RKO (cell line): ENCODE measurements at places on chromosomes 5 and 9.

DNA sequence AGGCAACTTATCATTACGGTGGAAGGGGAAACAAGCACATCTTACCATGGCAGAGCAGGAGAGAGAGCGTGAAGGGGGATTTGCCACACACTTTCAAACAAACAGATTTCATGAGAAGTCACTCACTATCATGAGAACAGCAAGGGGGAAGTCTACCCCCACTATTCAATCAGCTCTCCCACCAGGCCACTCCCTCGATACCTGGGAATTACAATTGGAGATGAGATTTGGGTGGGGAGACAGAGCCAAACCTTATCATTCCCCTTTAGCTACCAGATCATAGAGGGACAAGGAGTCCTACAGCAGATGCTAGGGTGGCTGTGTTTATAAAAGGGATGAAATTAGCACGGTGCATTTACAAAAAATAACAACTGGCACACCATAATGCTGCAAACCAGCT is 2149.4 kb upstream of the ACO1 start:
- no peak for DNase-seq

DNA sequence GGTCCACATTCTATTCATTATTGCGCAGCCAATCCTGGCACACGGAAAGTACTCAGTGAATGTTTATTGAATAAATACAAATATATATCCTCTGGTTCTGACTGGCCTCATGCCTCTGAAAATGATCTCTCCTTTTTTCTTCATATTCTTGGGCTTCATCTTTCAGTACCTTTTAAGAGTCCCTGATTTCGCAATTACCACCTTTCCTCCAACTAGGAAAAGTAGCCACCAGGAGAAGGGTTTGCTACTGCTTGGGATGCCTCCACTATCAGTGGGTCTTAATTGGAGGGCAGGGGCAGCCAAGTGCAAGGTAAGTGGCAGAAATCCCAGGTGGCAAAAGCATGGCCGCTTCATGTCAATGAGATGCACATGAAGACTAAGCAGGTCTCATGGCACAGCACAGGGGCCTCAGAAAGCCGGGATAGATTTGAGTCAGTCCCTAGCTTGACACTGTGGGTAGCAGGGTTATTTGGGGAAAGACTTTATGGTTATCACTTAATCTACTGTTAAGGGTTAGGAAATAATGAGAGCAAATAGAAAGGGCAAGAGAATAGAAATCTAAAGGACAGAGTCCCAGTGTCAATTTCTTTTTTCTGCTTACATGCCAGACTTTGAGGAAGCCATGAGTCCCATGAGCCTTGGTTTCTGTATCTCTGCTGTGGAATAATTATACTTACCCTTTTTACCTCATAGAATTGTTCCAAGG is 361.1 kb downstream of the MAN2A1 start:
- DNase-seq, result no peak

DNA sequence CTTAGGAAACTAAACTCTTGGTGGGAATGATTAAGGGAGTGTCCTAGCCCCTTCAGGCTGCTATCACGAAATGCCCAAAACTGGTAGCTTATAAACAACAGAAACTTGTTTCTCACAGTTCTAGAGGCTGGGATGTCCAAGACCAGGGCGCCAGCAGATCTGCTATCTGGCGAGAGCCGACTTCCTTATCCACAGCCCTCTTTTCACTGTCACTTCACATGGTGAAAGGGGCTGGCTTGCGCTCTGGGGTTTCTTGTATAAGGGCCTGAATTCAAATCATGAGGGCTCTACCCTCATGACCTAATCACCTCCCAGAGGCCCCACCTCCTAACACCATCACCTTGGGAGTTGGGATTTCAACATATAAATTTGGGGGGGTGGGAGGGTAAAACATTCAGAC is 49.1 kb downstream of the IPPK start:
- no peak for DNase-seq

DNA sequence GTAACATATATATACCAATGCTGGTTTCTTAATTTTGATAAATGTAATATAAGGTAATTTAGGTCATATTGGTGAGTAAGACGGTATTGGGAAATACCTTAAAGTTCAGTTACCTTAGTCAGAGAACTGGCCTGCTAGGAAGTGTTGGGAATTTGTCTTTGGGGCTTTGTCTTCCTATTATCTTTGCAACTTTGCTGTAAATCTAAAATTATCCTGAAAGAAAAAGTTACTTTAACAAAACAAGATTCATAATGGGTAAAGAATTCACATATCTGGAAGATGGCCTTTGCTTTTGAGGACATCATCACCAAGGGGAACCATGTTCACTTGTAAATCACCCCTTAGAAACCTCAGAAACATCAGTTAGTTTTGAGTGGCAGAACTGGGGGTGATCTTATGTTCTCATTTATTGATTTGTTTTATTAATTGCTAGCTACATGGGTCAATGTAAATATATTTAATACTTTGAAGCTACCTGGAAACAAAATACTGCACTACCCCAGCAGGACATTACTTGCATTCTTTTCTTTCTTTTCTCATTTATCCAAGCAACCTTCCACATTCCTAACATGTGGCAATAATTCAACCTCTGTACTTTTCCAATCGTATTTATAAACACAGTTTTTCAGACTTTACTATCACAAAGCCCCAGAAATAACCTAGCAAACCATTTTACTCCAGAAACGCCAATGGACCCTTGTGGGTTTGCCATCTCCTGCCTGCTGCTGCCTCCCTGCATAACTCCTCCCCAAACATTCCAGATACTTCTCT is 41.4 kb downstream of the GLIS3 start:
- no peak for DNase-seq

GRCh38 chr9:88979021-88979420 is 12.2 kb upstream of the S1PR3 start:
- no peak for DNase-seq

- no peak for DNase-seq
These were observed 12.5 kb upstream of the C5orf63 start for GRCh38 chr5:127085796-127086195.

DNA sequence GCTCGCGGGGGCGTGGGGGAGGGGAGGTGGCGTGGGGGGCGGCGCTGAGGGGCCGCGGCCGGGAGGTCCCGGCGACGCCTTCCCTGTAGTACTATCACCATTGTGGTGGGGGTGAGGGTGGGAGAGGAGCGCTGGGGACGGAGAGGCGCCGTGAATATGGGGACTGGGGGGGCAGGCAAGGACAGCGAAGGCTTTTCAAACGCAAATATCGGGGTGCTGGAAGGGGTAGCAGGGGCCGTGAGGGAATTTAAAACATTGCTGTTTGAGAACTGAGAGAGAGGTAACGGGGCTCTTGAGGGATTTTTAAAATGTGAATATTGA is 427 bp downstream of the RBM27 start:
- no peak for DNase-seq

GRCh38 chr9:127869310-127870152 is 7.9 kb downstream of the AK1 start:
- DNase-seq, result peak; percentile 87

DNA sequence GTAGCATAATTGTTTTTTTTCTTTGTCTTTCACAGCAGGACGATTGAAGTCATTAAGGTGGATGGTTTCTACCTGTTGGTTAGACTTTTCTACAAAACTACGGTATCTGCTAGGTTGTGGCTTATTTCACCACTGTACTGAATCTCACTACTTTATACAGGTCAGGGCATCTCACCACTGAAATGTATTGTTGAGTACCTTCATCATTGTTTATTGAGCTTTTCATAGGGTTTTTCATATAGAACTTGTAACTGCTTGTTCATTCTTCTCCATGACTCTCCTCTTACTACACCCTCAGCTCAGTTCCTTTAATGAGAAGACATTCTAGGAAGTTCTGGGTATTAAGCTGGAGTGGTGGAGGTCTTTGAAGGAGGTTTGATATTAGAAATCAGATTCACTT is 75.1 kb downstream of the PAM start:
- DNase-seq, result no peak

DNA sequence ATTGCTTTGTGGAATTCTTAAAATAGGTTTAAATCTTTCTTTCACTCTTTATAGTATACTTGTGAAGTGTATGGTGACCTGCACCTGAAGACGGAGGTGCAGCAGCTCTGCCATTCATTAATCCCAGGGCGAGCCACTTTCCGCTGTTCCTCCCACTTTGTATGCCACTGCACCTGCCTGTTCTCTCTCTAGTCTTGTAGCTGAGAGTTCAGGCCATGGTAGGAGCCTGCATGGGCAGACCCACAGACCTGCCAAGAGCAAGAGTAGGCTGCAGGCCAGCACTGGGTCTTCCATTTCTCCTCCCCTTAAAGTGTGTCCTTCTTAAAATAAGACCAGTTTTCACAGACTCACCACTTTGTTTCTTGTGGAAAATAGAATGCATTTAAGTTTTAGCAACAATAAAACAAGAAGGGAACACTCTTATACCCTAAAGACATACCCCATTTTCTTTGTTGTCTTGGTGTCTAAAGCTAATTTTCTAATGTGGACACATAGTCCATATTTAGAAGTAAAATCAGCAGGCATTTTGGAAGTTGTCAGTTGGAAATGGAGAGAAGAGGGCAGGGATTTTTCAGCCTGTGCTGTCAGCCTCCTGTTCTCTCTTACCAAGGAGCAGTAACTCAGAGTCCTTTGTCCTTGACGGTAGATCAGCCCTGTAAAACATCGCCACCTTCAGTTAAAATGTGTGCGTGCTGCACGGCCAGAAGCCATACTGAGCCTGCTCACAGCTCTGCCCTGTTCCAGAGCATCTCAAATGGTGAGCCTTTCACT is 103.2 kb downstream of the SNCAIP start:
- peak; percentile 73 for DNase-seq

DNA sequence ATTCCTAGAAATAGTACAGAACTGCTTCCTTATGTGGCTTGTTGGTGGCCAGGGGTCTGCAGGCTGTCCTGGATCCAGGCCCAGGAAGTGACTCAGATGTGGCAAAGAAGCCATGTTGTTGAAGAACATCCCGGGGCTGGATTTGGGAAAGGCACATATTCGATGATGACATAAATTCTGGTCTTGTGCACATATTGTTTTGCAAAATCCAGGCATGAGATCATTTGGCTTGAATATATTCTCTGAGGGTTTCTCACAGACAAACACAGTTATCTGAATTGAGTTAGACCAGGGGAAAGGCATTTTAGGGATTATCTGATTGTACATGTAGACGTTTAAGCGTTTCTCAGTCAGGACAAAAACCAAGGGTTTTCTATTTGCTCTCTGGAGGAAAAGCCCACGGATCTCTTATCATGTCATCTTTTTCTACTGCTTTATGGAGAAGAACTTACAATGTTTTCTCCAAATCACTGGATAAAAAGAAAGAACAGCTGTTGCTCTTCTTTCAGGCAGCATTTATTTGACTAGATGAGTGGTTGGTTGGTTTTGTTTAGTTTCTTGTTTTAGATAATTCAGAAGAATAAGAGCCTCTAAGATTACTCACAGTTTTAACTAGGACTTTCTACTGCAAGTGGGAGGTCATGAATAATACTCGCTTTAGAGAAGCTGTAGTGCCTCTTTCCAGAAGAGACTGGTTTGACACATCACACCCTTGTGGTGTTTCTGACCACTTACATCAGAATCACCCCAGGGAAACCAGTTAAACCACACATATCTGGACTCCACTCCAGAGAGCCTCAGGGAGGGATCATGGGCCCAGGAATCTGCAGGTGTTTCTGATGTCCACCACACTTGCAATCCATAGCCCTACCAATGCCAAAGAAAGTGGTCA is 29.5 kb upstream of the LHFPL2 start:
- DNase-seq, result peak; percentile 60

DNA sequence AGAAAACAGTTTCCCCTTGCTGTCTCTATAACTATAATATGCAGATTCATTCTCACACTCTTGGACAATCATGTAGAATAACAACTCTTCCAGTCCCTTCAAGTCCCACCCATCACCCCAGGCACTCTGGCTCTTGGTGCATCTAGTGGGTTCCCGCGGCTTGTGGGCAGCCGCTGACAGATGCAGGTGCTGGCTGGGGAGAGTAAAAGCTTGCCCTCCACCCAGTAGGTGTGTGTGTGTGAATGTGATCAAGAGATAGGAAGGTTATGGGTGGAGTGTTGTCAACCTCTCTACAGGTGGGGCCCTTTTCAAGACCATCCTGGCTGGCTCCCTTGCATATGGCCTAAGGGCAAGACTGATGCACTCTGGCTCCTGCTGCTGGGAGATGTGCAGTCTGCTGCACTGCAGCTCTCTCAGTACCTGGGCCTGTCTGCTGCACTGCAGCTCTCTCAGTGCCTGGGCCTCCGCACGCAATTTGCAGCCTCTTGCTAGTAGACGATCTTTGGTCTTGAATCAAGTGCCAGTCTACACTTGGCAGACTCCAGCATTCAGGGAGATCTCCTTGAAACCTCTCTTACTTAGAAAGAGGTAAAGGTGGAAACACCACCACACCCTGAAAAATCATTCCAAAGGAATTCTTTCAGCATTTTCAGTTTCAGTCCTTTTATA is 189.7 kb upstream of the GDNF start:
- no peak for DNase-seq

DNA sequence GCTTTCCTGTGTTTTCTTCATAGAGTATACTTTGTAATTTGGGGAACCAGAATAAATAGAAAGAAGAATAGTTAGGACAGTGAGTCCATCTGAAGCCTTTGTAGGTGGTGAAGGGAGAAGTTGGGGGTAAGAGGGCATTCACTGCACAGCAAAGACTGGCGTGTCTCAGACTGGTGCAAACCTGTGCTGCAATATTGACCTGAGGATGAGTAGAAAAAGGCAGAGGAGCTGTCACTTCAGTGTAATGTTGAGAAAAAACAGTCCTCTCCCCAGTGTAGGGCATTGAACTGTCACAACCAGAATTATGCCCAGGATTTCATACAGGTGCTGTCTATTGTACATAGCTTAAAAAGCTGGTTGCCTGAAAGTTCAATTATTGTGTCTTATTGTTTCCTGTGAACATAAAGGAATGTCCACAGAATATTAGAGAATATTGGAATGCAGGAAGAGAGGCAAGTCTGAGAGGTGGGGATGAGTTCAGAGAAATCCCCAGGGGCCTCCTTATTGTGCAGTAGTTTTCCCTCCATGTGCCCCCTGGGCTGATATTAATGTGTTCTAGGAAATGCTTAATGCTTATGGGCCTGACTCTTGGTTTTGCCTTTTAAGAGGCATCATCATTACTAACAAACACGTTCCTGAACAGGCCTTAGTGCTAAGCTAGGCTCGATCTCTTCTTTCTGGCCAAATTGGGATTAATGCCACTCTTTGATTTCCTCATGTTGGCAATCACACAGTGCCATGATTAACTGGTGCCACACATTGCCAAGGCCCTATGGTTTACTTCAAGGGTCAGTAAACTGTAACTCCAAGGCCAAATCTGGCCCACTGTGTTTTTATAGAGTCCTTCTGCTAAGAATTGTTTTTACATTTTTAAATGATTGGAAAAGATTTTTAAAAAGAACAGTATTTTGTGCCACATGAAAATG is 34.0 kb downstream of the DAPK1 start:
- no peak for DNase-seq
